ENCODE measurements at places on chromosomes 7 and 10.

DNA sequence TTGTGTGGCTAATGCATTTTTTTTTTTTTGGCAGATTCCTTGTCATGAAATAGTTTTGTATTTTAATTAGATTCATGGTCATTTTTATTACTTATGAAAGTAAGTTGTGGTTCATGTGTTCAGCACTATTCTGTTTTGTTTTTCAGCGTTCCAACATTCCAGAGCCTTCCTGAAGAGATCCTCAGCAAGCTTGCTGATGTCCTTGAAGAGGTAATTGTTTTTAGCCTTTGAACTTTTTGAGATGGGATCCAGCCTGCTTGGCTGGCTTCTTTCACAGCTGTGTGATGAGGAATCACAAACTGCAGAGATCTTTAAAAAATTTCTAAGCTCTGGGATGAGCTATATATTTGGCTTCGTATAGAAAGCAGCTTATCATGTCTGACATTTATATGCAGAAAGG, 208.0 kb upstream of the CSTF2T start:
- no peak for DNase-seq

DNA sequence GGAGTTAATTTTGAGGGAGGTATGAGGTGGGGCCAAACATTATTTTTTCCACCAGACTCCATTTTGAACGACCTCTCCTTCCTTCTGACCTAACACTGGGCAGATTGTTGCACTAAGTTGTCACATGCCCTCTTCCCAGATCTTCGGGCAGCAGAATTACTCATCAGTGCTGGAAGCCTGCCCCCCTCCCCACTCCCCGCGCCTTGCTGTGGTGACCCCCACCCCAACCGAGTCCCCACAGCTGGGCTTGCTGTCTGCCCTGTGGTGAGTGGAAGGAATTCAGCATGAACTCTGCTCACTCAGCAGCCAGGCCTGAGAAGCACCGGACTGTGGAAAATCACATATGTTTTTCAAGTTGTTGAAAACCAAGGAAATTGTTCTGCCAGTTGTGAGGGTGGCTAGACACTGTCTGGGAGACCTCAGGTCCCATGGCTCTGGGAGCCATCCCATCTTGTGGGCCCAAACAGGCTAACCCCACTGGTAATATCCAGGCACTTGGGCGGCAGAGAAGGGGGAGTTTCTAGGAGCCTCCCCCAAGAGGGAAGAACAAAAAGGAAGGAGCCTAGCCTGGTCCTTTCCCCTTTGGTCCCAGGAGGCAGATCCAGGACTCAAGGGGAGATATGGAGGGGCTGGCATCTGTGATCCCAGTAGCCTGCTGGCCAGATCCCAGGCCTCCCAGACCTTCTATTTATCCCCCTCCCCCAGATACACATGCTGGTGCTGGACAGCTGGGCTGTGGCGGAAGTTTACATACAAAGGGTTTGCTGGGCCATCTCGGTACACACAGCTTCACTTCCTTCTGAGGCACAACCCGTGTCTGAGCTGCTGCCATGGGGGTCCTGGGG, 3.5 kb upstream of the AEBP1 start:
- no peak for DNase-seq

DNA sequence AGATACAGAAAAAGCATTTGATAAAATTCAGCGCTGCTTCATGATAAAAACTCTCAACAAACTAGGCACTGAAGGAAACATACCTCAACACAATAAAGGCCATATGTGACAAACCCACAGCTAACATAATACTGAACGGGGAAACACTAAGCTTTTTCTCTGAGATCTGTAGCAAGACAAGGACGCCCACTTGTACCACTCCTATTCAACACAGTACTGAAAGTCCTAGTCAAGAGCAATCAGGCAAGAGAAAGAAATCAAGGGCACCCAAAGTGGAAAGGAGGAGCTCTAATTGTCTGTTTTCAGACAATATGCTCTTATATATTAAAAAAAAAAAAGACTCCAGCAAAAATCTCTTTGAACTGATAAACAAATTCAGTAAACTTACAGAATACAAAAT, 13.3 kb downstream of the DIP2C start:
- DNase-seq, result no peak

GRCh38 chr10:55065185-55065584, 264.2 kb upstream of the PCDH15 start:
- DNase-seq, result no peak

DNA sequence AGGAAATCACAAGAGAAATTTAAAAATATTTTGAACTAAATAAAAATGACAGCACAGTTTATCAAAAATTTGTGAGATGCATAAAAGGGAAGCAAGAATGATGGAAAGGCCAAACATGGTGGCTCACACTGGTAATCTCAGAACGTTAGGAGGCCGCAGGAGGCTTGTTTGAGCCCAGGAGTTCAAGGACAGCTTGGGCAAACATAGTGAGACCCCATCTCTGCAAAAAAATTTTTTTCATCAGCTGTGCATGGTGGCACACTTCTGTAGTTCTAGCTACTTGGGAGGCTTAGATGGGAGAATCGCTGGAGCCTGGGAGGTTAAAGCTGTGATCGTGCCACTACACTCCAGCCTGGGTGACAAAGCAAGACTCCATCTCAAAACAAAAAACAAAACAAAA, 54.5 kb upstream of the PTPRN2 start:
- DNase-seq, result no peak

DNA sequence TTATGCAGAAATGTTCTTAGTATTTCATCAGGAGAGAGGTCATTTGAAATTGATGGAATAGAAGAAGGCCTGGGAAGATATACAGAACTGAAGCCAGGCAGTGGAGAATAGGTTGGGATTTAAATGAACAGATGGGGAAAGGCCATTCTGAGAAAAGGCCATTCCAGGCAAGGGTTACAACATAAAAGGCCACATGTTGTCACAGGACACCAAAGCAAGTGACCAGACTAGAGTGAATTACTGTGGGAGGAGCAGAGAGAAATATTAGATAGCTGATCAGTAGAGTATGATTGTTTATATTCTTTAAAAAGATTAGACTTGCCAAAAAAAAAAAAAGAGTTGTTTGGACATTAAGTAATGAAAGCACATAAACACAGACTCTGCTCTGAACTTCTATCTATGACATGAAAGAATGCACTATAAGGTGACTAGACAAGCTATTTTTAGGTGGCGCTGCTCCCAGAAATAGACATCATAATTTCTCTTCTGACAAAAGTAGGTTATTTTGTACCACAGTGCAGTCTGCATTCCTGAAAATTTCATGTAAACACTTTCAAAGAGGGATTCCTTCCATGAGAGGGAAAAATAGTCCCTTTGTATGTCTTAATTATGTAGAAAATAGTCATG, 55.2 kb upstream of the DKK1 start:
- no peak for DNase-seq

DNA sequence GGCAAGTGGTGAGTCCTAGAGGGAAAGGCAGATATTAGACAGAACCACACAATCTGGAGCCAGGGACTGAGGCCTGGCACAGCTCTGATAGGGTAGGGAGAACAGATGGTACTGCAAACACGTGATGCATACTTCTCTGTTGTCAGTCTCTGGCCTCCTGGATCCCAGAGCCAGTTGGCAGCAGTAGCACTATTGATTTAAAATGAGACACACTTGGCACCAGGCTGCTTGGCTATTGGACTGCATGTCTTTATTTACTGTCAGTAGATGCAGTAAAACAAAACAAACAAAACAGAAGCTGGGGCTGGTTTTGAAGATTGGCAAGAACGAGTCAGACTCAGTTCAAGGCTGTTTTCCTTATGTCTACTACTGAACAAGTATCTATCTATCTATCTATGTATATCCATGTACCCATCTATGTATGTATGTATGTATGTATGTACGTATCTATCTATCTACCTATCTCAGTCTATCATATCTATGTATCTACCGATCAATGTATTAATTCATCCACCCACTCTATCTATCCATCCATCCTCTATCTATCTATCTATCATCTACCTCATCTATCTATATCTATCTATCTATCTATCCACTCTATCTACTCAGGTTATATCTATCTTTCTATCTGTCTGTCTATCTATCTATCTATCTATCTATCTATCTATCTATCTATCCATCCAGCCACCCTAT, 23.4 kb upstream of the MGAM2 start:
- no peak for DNase-seq
